NCI-H69 (cell line): ENCODE measurements at places on chromosomes 5 and 9.
A peak's percentile ranks its signal among the peaks of the same experiment; 100 is the strongest.

DNA sequence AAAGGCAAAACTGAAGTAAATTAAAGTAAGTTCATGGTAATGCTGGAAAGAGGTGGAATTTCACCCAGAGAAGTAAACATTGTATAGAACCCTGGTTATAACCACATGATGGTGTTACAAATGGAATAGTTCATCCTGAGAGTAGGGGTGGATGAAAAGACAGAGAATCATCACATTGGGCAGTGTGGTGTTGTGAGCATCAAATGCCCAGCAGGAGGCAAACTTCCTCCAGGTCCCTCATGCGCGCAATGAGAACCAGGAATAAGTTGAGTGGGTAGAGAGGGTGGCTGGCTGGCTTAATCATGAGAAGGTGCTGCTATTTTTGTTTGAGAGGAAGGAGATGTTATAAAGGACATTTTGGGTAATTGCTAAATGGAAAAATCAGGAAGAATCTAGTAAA, 163.3 kb upstream of the HMHB1 start:
- DNase-seq = peak; percentile 11

GRCh38 chr5:32476891-32477290, 32.4 kb upstream of the ZFR start:
- no peak for DNase-seq

DNA sequence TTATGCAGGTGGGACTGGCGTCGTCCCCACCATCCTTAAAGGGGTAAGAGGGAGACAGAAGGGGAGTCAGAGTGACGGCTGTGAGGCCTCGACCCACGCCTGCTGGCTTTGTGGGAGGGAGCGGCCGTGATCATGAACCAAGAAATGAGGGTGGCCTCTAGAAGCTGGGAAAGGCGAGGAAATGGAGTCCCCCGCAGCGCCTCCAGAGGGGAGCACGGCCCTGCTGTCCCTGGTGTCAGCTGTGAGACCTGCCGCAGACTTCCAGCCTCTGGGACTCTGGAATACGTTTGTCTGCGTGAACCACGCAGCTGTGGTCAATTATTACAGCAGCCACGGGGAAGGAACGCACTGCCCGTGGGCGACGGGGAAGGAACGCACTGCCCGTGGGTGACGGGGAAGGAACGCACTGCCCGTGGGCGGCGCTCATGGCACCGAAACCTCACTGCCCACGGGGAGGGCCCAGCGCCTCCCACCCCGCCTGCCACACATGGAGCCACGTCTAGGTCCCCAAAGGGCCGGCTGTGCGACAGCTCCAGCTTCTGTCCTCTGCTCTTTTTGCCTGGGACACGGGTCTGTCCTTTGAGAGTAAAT, 108.8 kb upstream of the RAPGEF1 start:
- no peak for DNase-seq

DNA sequence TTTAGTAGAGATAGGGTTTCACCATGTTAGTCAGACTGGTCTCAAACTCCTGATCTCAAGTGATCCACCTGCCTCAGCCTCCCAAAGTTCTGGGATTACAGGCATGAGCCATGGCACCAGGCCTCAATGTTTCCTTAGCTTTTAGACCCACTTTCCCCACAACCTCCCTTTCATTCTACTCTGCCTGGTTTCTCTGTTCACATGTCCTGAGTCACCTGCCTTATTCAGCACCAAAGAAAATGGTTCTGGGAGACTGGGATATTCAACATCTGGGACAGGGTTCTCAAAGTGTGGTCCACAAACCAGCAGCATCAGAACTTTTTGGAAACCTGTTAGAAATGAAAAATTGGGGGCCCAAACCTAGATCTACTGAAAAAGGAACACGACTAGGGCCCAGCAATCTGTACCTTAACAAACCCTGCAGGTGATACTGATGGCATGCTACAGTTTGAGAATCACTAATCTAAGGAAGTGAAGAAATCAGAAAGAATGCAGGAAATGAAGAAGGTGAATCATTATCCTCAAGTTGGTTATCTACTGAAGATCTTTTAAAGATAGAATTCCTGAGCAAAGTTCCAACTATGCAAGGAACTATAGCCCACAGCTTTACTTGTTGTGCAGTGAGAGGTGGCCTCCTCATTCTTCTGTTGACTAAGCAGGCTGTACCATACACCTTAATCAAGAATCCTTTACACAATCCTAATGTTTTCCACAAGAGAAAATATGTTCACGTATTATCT, 51.8 kb upstream of the CTNNAL1 start:
- no peak for DNase-seq

DNA sequence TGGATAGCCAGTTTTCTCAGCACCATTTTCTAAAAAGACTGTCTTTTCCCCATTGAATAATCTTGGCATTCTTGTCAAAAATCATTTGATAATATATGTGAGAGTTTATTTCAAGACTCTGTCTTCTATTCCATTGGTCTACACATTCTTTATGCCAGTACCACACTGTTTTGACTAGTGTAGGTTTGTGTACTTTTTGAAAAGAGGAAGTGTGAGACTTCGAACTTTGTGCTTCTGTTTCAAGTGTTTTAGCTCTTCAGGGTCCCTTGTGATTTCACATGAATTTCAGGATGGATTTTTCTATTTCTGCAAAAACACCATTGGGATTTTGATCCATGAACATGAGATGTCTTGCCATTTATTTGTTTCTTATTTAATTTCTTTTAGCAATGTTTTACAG, 78.5 kb upstream of the ALDH1A1 start:
- DNase-seq = no peak

- DNase-seq = no peak
Observed at GRCh38 chr5:117203584-117203983, 629.0 kb upstream of the SEMA6A start.

- peak; percentile 80 for DNase-seq
Observed at GRCh38 chr9:125558453-125559092, 148.4 kb downstream of the MAPKAP1 start.

GRCh38 chr5:55599148-55600050, 64.6 kb upstream of the PLPP1 start:
- DNase-seq = peak; percentile 20

- no peak for DNase-seq
Observed at GRCh38 chr5:113641715-113642114, 128.2 kb downstream of the YTHDC2 start.

DNA sequence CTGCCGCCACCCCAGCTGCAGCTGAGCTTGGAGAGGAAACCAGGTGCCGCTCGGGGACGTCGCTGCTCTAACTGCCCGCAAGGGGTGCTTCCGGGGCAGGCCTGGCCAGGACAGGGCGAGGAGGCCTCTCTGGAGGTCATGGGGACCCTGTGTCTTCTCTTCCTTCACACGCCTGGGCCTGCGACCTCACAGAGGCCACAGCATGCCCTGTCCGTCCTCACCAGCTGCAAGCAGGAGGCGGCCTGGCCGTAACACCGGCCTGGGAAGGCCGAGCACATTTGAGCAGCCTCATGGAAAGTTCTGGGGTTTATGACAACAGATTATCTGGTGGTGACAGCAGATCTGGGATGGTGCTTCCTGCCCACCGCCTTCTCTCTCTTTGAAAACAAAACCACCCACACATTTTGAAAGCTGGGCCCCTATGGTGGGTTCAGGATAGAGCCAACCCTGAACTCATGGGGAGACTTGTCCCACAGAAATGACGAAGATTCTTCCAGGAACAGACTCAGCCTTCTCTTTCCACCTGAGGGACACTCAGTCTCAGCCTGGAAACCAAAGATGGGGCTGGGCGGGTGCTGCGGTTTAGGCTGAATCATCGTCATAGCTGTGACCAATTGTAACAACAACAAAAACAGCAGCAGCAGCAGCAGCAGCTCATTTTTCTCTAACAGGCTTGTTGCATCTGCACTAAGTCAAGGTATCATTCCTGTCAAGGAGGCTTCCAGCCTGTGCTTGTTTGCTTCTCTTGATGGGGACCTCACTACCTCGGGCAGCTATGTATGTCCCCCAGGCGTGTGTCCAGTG, 99.6 kb upstream of the RAPGEF1 start:
- no peak for DNase-seq

GRCh38 chr5:56668996-56669395, 146.4 kb upstream of the MAP3K1 start:
- no peak for DNase-seq

DNA sequence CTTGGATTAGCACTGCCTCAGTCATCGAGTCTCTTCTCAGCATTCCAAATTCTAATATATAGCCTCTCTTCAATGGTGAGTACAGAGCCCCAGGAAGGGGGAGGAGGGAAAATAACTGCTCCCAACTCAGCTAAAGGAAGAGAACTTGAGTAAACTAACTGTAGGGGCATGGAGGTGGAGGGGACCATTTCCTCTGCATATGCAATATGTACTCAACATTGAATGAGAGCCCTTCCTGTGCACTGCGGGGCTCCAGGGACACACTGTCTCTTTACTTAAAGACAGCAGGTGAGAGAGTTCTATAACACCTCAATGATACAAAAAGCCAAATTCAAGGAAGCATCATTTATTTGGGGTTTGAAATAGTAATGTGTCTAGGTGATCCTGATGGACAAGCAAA, 75.1 kb downstream of the GNAQ start:
- peak; percentile 91 for DNase-seq

- DNase-seq = peak; percentile 87
Observed at GRCh38 chr5:36744773-36745589, 131.6 kb upstream of the NIPBL start.

DNA sequence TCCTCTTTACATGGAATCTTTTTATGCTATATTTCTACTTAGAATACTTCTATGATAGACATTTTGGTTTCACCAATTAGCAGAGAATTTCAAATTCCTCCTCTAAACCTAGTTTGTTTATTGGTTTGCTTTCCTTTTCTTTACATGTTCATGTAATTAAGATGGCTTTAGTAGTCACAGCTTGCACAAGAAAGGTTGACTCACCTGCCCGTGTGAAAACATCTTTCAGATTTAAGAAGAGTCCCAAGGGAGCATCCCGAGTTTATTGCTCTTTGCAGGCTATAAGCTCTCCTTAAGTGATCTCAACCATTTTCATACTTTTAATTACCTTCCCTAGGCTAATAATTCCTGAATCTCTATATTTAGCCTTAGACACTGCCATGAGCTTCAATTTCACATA, 28.9 kb downstream of the TYRP1 start:
- DNase-seq = peak; percentile 89

- peak; percentile 40 for DNase-seq
Observed at GRCh38 chr5:64312491-64312890, 146.8 kb downstream of the RNF180 start.

- DNase-seq = no peak
Observed at GRCh38 chr9:21016701-21017491, 14.5 kb downstream of the HACD4 start.

DNA sequence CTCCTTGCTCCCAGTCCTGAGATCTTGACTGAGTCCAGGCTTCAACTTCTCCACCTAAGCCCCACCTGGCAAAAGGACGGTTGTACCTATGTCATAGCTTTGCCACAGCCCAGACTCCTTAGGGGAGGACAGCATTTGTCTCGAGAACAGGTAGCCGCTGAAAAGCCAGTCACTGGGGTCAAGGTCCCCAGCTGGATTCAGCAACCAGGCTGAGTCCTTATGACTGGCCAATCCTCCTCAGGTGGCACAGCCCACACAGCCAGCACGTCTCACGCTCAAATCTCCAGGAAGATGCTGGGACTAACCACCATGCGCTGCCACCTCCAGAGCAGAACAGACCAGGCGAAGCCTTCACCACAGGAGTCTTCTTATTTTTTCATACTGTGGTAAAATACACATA, 27.9 kb upstream of the SMU1 start:
- no peak for DNase-seq

DNA sequence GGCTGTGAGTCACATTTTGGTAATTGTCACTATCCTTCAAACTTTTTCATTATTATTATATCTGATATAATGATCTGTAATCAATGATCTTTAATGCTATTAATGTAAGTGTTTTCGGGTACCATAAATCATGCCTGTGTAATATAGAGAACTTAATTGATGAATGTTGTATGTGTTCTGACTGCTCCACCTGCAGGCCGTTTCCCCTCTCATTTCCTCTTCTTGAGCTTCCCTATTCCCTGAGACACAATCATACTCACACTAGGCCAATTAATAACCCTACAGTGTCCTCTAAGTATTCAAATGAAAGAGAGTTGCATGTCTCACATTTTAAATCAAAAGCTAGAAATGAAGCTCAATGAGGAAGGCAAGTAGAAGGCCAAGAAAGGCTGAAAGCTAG, 420.9 kb upstream of the SGCD start:
- DNase-seq = peak; percentile 50

DNA sequence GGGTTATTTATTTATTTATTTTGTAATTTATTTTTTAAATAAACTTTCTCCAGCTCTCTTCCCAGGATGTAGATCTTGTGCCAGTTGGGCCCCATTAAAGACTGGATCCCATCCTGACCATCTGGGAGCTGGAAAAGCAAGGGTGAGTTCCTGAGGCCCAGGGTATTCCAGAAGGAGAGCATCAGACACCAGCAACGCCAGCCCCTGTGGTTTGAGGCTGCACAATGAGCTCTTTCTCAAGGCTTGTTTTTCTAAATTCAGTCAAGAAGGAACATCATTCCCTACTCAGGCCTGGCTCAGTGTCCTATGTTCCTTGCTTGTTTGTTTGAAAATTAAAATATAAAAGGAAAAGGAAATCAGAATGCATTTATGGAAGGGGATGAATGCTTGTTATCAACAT, 313.3 kb downstream of the EBF1 start:
- DNase-seq = no peak

- DNase-seq = peak; percentile 95
Observed at GRCh38 chr9:36937951-36938350, 96.1 kb downstream of the PAX5 start.
